ENCODE measurements at places on chromosomes 13 and 19.
A peak's percentile ranks its signal among the peaks of the same experiment; 100 is the strongest.

DNA sequence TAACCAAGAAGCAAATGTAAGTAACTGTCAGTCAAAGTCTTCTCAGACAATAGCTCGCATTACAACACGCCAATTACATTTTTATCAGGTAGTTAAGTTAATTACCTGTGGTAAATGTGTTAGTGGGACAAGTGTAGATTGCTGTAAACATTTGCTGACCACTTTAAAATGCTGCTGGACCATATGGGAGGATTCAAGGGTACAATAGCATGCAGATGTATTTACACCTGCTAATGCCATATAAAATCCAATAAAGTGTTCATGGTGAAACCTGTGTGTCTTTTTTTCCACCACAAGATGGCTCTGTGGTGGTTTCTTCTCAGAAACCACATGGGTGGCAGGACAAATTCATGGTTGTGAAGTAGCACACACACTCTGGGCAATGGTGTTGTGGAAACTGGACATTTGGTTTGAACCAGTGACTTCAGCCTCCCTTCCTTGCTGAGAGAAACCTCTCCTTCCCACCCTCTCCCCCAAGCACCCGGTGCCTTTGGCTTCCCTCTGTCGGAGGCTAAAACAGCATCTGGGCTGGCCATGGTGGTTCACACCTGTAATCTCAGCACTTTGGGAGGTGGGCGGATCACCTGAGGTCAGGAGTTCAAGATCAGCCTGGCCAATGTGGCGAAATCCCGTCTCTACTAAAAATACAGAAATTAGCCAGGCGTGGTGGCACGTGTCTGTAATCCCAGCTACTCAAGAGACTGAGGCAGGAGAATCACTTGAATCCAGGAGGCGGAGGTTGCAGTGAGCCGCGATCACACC lies 18.1 kb upstream of the GTF3A start:
- DNase-seq = no peak

DNA sequence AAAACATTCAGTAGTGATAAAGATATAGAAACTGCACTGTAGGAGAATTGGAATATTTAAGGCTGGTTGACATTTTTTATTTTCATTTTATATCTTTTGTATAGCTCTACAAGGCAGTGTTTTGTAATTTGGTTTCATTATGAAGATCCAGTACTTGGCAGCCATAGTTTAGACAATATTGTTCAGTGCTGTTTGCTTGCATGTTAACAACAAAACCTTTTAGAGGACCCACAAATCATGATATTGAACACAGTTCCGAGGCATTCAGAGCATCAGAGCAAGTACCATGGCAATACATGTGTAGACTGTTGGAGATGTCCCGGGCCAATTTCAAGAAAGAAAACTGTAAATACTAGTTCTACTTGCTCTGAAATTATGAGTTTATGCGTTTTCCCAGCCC lies 25.6 kb upstream of the GARRE1 start:
- DNase-seq = no peak

- DNase-seq = no peak
Observed at GRCh38 chr13:50162001-50162400, 146.8 kb downstream of the KCNRG start.

DNA sequence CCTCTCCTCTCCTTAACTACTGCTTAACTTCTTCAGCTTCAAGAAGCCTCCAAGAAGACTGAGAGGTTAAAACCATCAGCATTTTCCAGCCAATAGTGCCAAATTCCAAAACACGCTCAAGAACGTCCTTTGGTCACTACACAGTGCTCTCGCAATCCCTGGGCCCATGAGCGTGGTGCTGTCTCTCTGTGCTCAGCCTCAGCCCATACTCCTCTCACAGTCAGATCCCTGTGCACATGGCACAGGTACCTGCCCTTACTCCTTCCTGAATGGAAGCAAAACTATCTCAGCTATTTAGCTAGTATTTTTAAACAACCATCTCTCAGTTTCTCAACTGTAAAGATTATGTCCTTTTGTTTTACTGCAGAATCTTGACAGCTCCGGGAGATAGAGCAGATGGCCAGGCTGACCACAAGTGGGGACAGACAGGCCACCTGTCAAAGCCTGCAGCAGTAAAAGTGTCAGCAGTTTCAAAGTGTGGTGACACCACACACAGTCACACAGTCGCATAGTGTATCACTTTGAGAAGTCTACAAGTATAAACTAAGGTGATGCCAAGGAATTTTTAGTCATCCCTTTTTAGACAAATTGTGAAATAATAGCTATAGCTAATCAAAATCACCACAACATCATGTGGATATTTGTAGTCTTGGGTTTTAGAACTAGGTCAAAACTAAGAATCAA lies 35.7 kb downstream of the DZIP1 start:
- no peak for DNase-seq

- DNase-seq = peak; percentile 78
Observed at GRCh38 chr13:98279473-98280175, 102.6 kb upstream of the RNF113B start.

DNA sequence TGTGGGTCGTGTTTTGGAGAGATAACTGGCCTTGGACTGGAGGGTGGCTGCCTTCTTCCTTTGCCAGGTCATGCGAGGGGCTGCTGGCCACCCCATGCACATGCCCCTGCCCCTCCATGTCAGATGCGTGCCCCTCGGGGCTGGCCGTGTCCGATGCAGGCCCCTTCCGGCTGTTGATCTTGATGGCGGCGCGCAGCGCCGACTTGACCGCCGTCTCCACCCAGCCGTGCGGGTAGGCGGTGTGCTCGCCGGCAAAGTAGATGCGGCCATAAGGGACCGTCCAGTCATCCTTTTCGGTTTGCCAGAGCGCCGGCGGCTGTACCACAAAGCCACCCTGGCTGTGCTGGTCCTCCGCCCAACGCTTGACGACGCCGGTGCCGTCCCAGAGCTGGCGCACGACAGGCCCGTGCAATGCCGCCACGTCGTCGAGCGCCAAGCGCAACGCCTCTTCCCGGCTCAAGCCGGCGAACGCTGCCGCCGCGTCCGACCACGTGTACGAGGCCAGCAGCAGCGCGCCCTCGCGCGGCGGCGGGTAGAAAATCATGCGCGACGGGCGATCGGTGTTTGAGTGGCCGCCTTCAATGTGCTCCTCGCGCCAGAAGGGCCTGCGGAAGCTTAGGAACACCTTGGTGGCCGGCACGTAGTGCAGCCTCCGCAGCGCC lies 6.9 kb downstream of the IL4I1 start:
- peak; percentile 72 for DNase-seq

GRCh38 chr19:21143854-21144253 lies 2.0 kb downstream of the ZNF431 start:
- DNase-seq = no peak

DNA sequence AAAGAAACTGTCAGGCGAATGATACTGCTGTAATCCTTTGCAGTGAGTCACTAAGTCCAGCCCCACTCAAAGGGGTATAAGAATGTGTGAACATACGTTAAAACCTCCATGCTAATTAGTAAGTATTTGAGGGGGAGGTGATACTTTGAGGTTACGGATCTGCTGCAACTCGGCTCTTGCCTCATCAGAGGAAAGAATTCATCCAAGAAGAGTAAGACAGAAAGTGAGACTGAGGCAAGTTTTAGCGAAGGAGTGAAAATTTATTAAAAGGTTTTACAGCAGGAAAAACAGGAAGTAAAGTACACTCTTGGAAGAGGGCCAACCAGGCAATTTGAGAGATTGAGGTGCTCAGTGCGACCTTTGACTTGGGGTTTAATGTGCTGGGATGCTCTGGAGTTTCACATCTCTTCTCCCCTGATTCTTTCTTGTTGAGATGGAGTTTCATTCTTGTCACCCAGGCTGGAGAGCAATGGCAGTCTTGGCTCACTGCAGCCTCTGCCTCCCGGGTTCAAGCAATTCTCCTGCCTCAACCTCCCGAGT lies 9.8 kb downstream of the CLEC4M start:
- no peak for DNase-seq

DNA sequence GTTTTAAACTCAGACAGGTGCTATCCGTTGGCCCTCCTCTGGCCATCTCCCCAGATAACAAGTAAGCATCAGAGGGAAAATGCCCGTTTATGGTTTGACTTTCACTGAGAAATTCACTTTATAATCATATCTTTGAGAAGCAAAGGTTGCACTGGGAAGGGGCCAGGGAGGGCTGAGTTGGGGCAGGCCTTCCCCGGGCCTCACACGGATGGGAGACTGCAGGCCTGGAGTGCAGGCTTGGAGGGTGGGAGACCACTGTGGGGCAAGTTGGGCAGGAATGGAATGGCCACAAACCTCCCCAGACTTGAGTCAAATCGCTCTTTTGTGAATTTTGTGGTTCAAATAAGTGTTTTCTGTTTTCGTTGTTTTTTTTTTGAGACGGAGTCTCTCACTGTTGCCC lies 451.7 kb downstream of the TSHZ3 start:
- no peak for DNase-seq

DNA sequence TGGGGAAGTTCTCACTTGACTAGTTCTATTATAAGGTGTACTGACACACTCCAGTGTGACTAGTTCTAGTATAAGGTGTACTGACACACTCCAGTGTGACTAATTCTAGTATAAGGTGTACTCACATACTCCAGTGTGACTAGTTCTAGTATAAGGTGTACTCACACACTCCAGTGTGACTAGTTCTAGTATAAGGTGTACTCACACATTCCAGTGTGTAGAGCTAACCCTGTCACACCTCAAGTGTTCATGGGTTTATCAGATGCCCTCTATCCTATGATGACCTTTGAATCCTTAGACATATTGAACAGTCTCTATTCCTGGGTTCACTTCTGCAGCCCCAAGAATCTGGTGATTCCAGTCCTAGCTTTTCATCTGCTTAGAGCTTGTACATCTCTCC lies 54.6 kb upstream of the MYO16 start:
- no peak for DNase-seq

DNA sequence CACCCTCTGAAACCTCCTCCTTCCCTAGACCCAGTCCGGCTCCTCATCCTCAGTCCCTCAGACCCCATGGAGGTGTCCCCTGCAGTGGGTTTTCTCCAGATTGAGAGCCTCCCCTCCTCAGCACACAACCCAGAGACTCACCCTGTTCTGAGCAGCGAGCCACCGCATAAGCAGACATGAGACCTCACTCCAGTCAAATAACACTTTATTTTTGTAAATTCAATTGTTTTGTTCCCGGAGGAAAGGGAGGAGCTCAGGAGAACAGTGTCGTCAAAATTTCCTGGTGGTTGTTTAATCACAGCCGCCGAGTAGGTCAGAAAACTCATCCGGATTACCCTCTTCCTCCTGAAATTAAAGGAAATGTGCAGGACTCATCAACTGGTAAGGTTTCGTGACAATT lies 57.5 kb downstream of the ERICH4 start:
- no peak for DNase-seq

- no peak for DNase-seq
Observed at GRCh38 chr19:16896146-16897028, 7.6 kb downstream of the F2RL3 start.

- DNase-seq = no peak
Observed at GRCh38 chr13:28410096-28410495, 84.8 kb downstream of the FLT1 start.

GRCh38 chr13:28817204-28817603 lies 2.9 kb upstream of the MTUS2 start:
- DNase-seq = no peak

DNA sequence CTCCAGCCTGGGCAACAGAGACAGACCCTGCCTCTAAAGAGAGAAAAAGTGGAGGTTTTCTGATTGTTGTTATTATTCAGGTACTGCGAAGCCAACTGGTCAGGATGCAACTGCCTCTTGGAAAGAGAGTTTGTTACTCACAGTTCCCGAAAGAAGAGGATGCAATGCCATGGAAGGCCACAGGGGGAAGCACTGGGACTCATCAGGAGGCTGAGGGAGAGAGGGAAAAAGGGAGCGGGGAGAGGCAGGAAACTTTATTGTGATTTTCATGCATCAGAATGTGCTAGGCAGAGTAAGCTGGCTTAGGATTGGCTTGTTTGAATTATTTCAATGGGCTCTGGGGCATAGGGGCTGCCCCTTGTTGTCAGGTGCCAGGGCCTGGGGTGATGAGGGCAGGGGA lies 27.6 kb downstream of the MYO9B start:
- no peak for DNase-seq

GRCh38 chr13:22369840-22370239 lies 699.0 kb downstream of the FGF9 start:
- no peak for DNase-seq

- no peak for DNase-seq
Observed at GRCh38 chr13:59946944-59947343, 216.8 kb downstream of the DIAPH3 start.

DNA sequence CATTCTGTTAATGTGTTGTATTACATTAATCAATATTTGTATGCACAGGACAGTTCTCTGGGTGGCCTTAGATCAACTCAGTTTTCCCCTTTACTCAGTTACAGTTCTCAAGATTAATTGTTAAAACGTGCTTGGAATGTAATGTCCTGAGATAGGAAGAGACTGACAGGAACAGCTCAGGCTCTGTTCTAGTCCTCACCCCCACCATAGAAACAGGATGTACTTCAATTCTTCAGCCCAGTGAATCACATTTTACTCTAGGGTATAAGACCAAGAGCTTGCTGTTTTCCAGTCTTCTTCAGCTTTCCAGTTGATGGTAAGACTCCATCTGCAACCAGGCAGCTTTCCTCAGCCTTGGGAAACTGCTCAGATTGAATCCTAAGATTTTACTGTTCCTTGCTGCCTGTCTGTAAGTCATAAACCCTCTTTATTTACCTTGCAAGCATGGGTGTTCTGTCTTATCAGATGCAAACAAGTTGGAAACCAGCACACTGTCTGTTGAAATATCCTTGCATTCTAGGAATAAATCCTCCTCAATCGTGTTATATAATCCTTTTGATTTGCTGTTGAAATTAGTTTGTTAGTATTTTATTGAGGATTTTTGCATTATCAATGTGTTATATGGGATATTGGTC lies 836.9 kb upstream of the PCDH9 start:
- DNase-seq = no peak

DNA sequence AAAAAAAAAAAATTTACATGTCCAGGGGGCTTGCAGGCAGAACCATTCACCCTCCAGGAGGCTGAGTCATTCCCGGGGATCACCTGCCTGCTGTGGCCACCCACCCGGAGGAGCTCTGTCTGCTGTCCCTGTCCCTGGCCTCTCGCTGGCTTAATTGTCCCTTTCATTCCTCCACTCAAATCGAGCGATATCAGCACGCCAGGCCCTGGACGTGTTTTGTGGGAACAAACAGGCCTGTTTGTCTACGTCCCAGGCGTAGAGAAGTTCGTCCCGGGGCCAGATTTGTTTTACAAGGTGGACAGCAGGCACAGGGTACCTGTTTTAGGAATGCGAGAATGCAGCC lies 21.2 kb downstream of the SULT2B1 start:
- DNase-seq = no peak

- DNase-seq = no peak
Observed at GRCh38 chr13:99984461-99985240, 3.1 kb downstream of the ZIC2 start.

GRCh38 chr19:37980419-37981170 lies 73.6 kb downstream of the SIPA1L3 start:
- no peak for DNase-seq

DNA sequence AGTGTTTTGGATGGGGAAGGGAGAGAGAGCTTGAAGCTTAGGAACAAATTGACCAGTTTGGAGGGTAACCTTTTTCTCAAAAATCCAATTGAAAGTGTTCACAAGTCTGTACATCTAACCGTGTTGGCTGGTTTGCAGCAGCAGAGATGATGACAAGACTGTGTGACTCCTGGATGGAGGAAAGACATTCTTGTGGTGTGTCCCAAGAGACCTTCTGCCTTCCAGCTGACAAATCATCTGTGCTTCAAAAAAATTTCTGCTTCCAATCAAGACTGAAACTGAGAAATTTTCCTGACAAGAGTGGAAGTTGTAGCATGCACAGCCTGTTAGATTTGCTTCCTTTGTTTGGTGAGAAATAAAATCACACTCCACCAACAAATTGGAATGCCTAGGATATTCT lies 56.2 kb downstream of the LACC1 start:
- DNase-seq = no peak

- no peak for DNase-seq
Observed at GRCh38 chr19:11457115-11457514, 21.7 kb downstream of the PRKCSH start.

GRCh38 chr13:26254583-26255111 lies 718 bp downstream of the CDK8 start:
- no peak for DNase-seq
